ENCODE measurements at places on chromosomes 4 and X. TPM values are rescaled to one million over a fixed set of nuclear protein-coding genes. Genes with fewer than 3 reads are reported as not detected.

PROM1 gene
- total RNA-seq, result 10.5 TPM

MTMR8 gene
- 0.38 TPM for total RNA-seq

OTUD6A gene
- not detected for total RNA-seq

CSAG1 gene
- not detected for total RNA-seq

PPEF1 gene
- total RNA-seq, result 0.68 TPM

PRPS2 gene
- 10.1 TPM for total RNA-seq

MXRA5 gene
- 3.3 TPM for total RNA-seq

RBM41 gene
- 14.4 TPM for total RNA-seq

RASL11B gene
- total RNA-seq, result 13.0 TPM

RNF175 gene
- 20.9 TPM for total RNA-seq

TMEM154 gene
- total RNA-seq, result 0.04 TPM

TBC1D19 gene
- 25.5 TPM for total RNA-seq

CXCL11 gene
- total RNA-seq, result not detected

CEP44 gene
- total RNA-seq, result 18.3 TPM

Data from motor neuron (in vitro differentiated cells).